ENCODE measurements at places on chromosomes 3 and 15. TPM values are rescaled to one million over a fixed set of nuclear protein-coding genes. Genes with fewer than 3 reads are reported as not detected.

COPG1 gene
- 342 TPM for total RNA-seq

WNT5A gene
- 11.6 TPM for total RNA-seq

TNK2 gene
- 38.6 TPM for total RNA-seq

GRCh38 chr3:13070391-13071070, 2.7 kb downstream of the IQSEC1 start:
- no peak for DNase-seq

- no peak for DNase-seq
Observed at GRCh38 chr3:16187213-16187790, 12.8 kb downstream of the GALNT15 start.

- no peak for DNase-seq
Observed at GRCh38 chr15:41535544-41535943, 8.5 kb downstream of the RPAP1 start.

GRCh38 chr15:33448151-33448550, 137.4 kb downstream of the RYR3 start:
- DNase-seq, result no peak

FES gene
- total RNA-seq, result 2.4 TPM

DNA sequence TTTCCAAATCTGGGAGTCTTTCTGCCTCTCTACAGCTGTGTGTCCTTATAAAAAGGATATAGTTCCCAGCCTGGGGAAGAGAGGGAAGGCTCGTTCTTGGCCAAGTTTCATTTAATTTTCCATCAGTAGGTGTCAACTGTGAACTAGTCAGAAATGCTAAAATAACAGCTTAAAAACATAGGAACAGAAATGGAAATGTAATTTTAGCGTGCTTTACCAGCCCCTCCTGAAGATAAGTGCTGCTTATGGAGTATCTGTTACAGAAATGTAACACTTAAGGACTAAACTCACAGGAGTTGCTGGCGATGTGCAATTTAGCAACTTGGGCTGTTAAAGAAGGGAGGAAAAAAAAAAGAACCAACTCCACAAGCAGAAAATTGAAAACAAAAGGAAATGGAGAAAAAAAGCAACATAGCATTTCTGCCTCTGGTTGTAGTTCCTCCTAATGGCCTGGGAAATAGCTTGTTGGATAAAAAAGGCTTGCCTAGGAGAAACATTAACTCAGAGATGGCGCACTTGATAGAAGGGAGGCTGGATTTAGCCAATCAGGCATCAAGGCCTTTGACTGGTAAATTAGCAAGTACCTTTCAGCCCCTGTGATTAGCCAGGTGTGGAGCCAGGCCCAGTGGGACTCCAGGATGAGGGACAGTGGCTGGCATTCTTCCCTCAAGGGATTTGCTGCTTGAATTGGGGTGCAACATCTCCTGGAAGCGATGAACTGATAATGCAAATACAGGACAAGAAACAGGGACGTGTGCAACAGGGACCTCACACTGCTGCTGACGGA, 84.3 kb downstream of the RPLP1 start:
- no peak for DNase-seq

B3GALNT1 gene
- total RNA-seq, result 22.0 TPM

GRCh38 chr15:74620636-74621545, 5.3 kb downstream of the CLK3 start:
- no peak for DNase-seq

- no peak for DNase-seq
Observed at GRCh38 chr3:101890716-101891115, 41.4 kb downstream of the NFKBIZ start.

PPP2R3A gene
- total RNA-seq, result 14.8 TPM

DNA sequence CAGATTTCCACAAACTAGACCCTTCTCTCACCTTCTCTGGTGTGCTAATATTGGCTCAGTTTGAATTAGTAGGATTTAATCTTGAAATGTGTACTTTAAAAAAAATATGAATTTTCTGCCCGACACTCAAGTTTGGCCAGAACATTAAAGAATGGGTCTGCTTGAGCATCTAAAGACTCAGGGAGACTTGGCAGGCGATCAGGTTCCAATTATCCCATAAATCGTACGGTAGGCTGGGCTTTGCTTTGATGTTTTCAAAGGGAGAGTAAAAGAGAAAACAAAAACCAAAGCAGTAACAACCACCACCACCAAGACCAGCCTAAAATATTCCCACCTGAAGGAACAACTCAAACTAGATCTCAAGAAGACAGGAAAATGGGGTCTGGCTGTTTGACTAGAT, 230.8 kb downstream of the EBLN2 start:
- DNase-seq, result no peak

TMEM212 gene
- not detected for total RNA-seq

FANCD2 gene
- total RNA-seq, result 8.1 TPM

Data from chondrocyte (in vitro differentiated cells).